ENCODE measurements at places on chromosomes 2 and 18. TPM values are rescaled to one million over a fixed set of nuclear protein-coding genes. Genes with fewer than 3 reads are reported as not detected.

STAT4 gene
- polyA plus RNA-seq, result 3.1 TPM

UGT1A10 gene
- not detected for polyA plus RNA-seq

DNPEP gene
- polyA plus RNA-seq, result 79.0 TPM

MAP3K19 gene
- polyA plus RNA-seq, result not detected

GRCh38 chr2:206820807-206821206 lies 55.4 kb downstream of the FASTKD2 start:
- no peak overlapping the region for H3K4me3 ChIP-seq
- H3K4me1 ChIP-seq, result no peaks in the 10 kb centered on the region
- H3K27me3 ChIP-seq, result no peaks in the 10 kb centered on the region
- DNase-seq, result no peak

DNA sequence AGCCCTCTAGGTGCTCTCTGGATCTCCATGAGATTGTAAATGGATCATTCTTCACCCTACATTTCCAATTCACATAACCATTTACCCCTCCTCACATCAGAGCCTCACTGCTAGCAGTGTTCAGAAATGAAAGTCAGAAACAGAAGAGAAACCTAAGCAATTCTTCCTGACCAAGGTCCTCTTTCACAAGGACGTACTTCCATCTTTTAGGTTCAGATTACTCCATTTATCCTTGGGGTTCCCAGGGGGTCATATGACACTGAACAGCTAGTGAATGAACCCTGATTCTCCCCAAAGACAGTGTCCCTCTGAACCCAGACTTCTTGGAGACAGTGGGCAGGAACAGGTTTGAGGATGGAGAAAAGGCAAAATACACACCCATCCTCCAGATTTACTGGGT lies 12.9 kb upstream of the MARCO start:
- H3K36me3 ChIP-seq, result no peaks in the 10 kb centered on the region
- H3K4me1 ChIP-seq, result no peaks in the 10 kb centered on the region
- H3K27ac ChIP-seq, result no peak overlapping the region

GRCh38 chr18:23982155-23983079 lies 32.1 kb upstream of the TTC39C start:
- peaks cover 19% of the 10 kb centered on the region for H3K4me1 ChIP-seq
- peak; percentile 64 for DNase-seq
- H3K27ac ChIP-seq, result peak overlapping the region; percentile 60
- H3K4me3 ChIP-seq, result no peak overlapping the region
- no peaks in the 10 kb centered on the region for H3K27me3 ChIP-seq

- no peaks in the 10 kb centered on the region for H3K27me3 ChIP-seq
- peak overlapping the region; percentile 97 for H3K27ac ChIP-seq
- peak overlapping the region; percentile 69 for H3K4me3 ChIP-seq
- peak; percentile 34 for DNase-seq
- no peaks in the 10 kb centered on the region for H3K36me3 ChIP-seq
- peaks cover 17% of the 10 kb centered on the region for H3K4me1 ChIP-seq
Observed at GRCh38 chr18:56637711-56638231, 621 bp downstream of the TXNL1 start.

DNA sequence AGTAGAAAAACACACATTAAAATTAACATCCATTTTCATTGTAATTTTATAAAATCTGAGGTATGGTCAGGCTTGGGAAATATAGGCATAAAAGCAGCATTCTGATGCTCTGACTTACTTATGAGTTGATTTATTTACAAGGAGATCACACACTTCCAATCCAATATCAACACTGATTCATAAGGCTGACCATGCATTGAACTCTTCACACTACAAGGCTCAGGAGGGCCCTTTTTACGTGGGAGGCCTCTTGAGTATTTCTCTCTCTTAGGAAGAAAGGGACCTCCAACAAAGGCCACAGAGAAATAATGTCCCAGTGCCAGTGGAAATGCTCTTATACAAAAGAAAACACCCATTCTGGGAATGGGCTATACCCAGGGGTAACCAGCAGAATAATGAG lies 222.8 kb downstream of the NAPG start:
- H3K4me1 ChIP-seq, result peaks cover 18% of the 10 kb centered on the region
- no peaks in the 10 kb centered on the region for H3K27me3 ChIP-seq
- DNase-seq, result no peak
- H3K4me3 ChIP-seq, result no peak overlapping the region
- H3K36me3 ChIP-seq, result no peaks in the 10 kb centered on the region

- no peaks in the 10 kb centered on the region for H3K27me3 ChIP-seq
- H3K4me1 ChIP-seq, result peaks cover 9% of the 10 kb centered on the region
- DNase-seq, result peak; percentile 62
- H3K36me3 ChIP-seq, result no peaks in the 10 kb centered on the region
Observed at GRCh38 chr18:9827793-9828505, 57.8 kb upstream of the TXNDC2 start.

GRCh38 chr2:234076451-234076850 lies 25.9 kb downstream of the SPP2 start:
- H3K4me1 ChIP-seq, result no peaks in the 10 kb centered on the region
- no peak for DNase-seq
- no peaks in the 10 kb centered on the region for H3K36me3 ChIP-seq
- no peaks in the 10 kb centered on the region for H3K27me3 ChIP-seq
- H3K4me3 ChIP-seq, result no peak overlapping the region
